Chondrocyte (in vitro differentiated cells): ENCODE measurements at places on chromosomes 13 and 19.

DNA sequence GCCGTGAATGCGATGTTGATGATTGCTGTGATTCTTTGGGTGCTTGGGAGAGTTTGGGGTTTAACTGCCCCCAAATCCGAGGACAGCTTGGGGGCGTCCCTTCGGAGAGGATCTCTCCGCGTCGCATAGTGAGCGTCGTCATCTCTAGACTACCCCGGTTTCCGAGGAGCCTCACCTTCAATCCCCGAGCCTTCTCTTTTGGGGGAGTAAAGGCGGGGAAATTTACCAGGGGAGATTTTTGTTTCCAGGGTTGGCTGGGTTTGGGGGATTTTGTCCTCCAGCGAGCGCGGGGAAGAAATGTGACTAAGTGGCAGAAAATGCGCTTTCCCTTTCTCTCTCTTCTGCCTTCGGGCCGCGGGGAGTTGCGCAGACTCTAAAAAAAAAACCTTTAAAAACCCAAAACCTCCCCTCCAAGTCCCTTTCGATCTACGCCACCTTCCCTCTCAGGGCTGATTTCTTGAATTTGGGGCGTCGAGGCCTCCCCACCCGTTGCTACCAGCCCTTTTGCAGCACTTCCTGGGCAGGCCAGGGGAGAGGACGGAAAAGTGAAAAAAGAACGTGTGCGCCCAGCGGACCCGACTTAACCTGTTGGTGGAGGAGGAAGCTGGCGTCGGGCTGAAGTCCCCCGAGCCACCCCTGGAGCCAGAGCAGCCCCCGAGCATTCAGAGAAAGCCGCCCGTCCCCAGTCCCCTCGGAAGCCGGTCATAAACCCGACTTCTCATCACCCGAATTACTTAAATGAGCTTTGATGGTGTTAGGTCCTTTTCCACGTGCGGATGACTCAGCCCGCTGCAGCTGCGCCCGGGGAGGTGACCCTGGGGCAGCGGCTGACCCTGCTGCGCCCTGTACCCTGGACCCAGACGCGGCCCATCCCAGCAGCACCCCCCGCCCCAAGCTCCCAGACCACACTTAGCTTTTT lies 17.7 kb downstream of the NFIX start:
- DNase-seq, result no peak

- no peak for DNase-seq
These were observed 203.8 kb upstream of the SLITRK6 start for GRCh38 chr13:86003029-86003428.

DNA sequence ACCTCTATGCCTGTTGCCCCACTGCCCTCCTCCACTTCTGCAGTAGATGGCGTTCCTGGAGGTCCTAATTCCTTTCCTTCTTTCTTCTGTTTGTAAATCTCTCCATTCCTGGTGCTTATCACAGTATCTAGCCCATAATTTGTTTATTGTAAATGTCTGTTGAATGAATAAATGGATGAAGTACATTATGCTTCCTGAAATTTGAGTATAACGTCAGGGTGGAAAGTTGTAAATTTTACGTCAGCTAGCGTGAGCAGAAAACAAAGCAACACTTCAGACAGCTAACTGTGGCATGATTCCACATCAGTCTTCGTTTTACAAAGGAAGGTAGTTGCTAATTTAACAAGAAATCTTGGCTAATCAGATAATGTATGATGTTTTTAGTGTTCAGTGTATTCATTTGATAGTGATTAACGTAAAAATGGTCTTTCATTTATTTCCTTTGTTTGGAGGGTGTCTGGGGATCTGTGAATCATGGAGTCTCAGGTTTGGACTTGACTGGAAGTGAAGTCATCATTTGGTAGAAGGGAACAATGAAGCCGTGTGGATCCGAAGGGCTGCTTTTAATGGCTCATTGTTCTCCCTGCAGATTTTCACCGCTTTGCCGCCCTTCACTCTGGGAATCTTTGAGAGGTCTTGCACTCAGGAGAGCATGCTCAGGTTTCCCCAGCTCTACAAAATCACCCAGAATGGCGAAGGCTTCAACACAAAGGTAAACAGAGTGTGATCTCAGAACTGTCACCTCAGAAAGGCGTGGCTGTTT lies 215.1 kb downstream of the SHISA2 start:
- DNase-seq, result no peak

DNA sequence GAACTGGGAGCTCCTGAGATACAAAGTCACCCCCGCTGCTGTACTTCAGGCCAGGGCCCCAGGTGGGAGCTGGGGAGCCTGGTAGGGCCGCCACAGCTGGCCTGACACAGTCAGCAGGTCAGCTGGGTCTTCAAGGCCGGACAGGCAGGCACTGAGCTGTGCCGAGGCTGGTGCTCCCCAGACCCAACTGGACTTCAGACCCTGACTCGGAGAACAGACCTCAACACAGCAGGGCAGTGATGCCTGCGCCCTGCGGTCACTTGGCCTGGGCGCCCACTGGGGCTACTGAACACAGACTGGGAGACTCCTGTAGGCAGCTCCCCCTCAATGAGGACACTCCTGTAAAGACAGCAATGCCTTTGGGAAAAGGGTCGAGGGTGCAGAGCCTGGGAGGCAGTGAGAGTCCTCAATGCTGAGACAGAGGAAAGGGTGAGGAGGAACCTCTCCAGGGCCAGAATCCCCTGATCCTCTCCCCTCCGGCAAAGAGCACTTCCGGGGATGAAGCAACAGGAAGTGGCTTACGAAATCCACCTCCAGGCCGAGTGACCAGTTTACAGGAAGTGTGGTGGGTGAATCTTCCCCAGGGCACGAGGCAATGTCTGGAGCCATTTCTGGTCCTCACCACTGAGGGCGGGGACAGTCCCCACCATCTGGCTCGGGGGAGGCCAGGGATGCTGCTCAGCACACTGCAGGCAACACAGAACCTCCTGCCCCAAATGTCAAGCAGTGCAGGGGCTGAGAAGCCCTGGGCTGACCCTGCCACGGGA lies 40.8 kb upstream of the ISYNA1 start:
- DNase-seq, result no peak

GRCh38 chr19:33724021-33724720 lies 72.5 kb upstream of the KCTD15 start:
- DNase-seq, result no peak

DNA sequence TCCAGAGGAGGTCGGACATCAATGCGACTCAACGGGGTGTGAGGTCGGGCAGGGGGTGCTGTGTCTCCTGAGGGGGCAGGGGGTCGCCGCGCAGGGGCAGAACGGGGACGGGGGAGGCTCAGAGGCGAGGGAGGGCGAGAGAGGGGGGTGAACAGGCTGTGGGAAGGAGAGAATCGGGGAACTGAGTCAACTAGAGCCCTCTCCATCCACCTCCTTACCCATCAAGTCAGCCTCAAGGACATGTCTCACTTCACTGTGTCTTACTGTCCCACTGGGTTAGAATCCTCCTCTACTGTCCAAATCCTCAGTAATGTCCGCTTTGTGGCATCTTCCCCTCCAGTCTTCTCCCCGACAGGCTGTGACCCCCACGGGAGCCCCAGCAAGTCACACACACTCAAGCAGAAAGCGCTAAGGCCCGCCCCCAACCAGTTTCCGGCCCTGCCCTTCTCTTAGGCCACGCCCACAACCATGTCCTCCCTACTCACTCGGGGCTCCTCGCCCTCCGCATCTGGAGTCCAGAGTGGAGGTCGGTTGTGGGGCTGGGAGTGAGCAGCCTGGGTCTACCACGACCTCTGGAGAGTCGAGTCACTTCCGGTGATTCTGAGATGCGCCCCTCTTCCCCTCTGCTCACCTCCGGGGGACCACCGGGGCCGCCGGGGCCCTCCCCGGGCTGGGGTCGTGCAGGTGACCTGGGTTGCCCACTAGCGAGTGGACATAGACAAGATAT lies 9.3 kb downstream of the PLEKHA4 start:
- no peak for DNase-seq

DNA sequence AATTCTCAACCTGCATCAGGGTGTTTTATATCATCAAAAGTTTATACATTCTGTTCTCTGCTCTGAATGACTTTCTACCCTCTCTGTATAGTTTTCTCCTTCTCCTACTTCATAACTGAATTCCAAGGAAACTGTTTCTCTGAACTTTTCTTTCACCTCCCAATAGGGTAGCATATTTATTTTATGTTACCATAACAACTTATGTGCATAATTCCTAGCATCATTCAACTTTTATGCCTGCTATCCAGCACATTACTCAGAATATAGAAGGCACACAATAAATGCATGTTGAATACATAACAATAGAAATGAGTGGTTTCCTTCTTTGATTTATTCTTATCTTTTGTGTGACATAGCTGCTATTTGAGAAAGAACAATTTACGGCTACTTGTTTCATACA lies 2385.0 kb downstream of the PCDH9 start:
- DNase-seq, result no peak

- no peak for DNase-seq
These were observed 87.8 kb downstream of the IPO5 start for GRCh38 chr13:98041081-98041820.

GRCh38 chr19:33690378-33691029 lies 68.8 kb downstream of the CHST8 start:
- DNase-seq, result peak; percentile 58

- no peak for DNase-seq
These were observed 12.5 kb upstream of the MAP3K10 start for GRCh38 chr19:40178756-40179155.

DNA sequence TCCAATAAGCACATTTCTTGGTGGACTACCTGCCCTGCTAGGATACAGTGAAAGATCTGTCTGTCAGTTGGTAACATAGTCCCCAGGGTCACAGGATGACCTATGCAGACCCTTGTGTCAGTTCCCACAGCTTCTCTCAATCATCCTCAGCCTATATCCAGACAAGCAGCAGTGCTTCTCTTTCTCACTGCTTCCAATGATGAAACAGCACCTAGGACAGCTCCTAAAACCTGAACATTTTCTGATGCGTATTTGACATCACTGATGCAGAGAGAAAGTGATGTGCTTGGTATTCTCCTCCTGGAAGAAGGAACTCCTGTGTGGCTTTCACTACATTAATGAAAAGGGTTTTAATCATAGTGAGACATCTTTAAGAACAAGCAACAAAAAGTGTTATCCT lies 43.7 kb downstream of the ZNF557 start:
- DNase-seq, result no peak
